ENCODE measurements at places on chromosomes 16 and 17. TPM values are rescaled to one million over a fixed set of nuclear protein-coding genes. Genes with fewer than 3 reads are reported as not detected.

Gene PGAP6
- 39.7 TPM for total RNA-seq

DNA sequence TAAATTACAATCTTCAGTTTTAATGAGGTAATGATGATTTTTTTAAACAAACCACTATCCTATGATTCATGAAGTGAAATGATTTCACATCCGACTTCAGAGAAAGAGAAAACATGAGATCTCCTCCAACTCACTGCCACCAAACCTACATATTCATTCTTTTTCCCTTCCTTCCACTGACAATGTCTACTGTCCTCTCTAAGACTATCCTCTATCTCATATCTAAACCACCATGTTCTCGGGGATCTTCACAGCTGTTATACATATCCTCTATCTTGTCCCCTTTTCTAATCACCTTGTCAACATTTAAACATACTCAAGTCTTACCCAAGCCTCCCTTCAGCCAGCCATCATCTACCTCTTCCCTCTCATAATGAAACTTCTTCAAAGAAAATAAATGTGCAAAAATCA is 53.5 kb downstream of the SMURF2 start:
- DNase-seq = no peak

Gene OTOP3
- total RNA-seq = not detected

DNA sequence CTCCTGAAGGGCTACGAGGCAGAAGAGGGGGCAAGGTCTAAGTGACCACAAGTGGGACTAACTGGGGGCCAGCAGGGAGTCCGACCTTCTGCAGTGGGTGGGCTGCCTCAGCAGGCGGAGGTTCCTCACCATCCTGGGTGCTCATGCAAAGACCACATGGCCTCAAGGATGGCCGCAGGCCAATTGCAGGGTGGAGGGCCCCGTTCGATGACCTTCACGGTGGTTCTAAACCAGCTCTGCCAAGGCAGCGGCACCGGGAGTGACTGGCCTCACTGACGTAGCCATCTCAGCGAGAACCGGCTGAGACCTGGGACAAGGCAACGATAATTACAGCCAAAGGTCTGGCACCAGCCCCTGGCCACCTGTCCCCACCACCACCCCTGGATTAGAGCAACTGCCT is 5.7 kb downstream of the SMIM5 start:
- DNase-seq = no peak

DNA sequence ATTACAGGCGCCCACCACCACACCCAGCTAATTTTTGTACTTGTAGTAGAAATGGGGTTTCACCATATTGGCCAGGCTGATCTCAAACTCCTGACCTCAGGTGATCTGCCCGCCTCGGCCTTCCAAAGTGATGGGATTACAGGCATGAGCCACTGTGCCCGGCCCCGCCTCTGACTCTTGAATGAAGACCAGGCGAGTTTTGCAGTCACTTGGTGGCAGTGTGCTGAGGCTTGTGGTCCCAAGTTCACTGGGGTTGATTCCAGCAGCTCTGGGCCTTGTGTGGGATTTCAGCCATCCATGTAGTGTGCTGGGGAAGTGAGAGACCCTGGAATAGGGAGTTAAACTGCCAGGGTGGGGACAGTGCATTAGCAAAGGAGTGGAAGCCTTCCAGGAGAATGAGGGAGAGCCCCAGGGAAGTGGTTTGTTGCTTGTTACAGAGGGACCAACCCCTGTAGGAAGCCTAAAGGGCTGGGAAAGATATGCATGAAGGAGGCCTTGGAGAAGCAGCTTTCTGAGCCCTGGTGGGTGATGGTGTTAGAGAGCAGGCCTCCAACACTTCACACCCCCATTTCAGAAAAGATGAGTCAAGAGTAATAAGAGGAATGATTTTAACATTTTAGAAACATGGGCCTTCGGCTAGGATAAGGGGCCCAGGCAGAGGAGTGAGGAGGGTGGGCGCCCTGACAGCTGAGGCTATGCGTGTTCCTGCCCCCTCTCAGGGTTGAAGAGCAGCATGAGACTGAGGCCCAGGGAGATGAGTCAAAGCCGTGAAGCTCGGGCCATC is 14.5 kb downstream of the PSKH1 start:
- no peak for DNase-seq

GRCh38 chr16:54402270-54402669 is 115.7 kb upstream of the IRX3 start:
- no peak for DNase-seq

- DNase-seq = peak; percentile 84
These were observed 100.1 kb upstream of the CHMP6 start for GRCh38 chr17:80891397-80892018.

Gene GNAO1
- total RNA-seq = 5.1 TPM

Gene OR1A1
- total RNA-seq = not detected

Gene CCL5
- total RNA-seq = not detected

- DNase-seq = no peak
These were observed 30.2 kb downstream of the TENT4B start for GRCh38 chr16:50183316-50183715.

DNA sequence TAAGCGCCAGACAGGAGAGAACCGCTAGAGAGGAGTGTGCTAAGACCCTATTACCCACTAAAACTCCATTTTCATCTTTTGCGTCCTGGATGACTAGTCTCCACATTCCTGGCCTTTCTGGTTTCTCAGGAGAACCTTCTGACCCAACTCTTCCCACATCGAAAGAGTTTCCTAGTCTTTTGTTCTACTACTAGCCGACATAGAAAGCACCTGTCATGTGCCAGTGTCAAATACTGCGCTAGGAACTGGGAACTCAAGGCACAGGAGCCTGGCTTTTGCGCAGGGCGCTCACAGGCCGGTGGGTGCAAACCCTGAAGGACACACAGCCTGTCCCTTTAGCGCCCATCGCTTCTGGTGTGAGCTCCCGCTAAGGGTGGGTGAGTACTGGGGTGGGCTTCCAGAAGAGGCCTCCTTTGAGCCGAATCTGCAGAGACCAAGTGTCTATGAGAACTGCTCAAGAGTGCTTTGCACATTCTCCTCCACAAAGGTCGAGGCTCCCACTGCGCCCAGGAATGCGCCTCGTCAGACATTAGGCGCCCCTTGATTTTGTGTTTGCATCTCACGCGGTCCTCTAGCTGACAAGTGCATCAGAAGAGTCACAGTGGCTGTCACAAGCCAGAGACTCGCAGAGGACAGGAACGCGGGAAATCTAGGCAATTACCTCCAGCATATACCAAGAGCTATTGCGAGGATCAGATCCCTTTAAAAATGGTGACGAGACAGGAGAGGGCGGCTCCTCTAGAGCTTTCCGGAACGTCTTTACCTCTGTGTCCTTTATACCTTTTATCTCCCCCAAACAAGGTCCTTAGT is 2.0 kb upstream of the PSMB3 start:
- DNase-seq = no peak

DNA sequence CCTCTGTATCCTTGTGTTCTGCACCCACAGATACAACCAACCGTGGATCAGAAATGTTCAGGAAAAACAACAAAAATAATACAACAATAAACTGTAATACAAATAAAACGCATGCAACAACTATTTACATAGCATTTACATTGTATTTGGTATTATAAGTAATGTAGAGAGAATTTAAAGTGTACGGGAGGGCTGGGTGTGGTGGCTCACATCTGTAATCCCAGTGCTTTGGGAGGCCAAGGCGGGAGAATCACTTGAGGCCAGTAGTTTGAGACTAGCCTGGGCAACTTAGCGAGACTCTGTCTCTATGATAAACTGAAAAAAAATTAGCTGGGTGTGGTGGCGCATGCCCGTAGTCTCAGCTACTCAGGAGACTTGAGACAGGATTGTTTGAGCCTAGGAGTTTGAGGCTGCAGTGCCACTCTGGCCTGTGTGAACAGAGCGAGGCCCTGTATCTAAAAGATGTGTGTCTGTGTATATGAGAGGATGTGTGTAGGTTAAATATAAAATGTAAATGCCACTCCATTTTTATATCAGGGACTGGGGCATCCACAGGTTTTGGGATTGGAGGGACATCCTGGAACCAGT is 13.3 kb downstream of the SEC14L1 start:
- DNase-seq = no peak

- DNase-seq = no peak
These were observed 3.7 kb downstream of the PHF12 start for GRCh38 chr17:28947639-28948038.

DNA sequence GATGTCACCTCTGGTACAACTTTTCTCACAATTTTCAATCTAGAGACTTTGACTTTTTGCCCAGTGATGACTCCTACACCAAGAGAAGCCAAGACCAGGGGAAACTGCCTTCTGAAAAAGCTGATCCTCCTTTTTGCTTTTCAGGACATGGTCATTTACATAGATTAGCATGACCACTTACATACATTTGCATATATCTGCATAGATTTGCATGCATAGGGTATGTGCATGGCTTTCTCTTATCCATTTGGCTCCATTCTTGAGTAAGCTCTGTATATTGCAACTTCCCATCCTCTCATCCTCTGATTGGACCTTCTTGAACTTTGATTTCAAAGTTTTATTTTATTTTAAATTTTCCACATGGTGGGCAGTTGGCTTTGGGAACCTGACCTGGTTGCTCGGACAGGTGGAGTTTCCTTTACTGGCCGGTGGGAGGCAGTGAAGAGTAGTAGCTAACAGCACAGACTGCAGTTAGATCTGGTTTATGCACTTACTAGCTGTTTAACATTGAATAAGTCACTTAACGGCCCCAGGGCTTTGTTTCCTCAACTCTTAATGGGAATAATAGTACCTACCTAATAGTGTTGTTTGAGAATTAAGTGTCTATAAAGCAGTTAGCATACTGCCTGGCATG is 92.9 kb downstream of the GPR139 start:
- no peak for DNase-seq

Gene GGT6
- total RNA-seq = not detected

Data from SJSA1 (cell line).